BE2C (cell line): ENCODE measurements at places on chromosomes 2 and 18.

DNA sequence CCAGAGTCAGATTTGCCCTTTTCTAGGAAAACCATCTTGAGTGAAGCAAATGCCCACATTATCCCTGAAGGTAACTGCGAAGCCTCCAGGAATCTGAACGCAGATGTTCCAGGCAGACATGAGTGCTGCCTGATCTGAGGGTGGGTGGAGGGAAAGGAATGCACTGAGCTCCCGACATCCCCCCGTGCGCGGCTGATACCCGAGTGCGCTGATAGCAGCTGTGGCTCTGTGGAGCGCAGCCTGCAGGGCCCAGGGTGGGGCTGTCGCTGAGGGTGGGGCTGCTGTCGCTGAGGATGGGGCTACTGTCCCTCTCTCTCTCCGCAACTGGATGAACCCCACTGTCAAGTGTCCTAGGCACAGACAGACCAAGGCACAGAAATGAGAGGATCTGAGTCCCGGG, 82.4 kb downstream of the GFPT1 start:
- DNase-seq, result no peak

GRCh38 chr2:216221811-216222210, 112.7 kb downstream of the XRCC5 start:
- no peak for DNase-seq

DNA sequence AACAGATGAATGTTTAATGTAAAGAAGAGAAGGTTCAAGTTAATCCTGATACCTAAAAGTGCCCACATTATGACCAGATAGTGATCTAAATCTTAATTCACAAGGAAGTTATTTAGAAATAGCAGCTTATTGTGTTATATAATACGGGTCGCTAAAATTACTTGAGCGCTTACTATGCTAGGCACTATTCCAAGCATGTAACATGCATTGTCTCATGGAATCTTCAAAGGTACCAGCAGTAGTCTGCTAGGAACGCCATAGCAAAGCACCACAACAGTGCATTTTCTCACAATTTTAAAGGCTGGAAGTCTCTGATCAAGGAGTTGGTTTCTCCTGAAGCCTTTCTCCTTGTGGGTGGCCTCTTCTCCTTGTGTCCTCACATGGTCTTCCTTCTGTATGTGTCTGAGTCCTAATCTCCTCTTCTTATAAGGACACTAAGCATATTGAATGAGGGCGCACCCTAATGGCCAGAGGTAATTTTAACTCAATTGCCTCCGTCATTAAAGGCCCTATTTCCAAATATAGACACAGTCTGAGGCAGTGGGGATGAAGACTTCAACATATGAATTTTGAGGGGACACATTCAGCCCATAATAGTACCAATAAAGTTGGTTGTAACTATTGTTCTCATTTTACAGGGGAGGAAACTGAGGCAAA, 118.4 kb downstream of the LRRC30 start:
- no peak for DNase-seq

GRCh38 chr18:6994771-6995430, 122.7 kb downstream of the LAMA1 start:
- no peak for DNase-seq

GRCh38 chr2:48531141-48531648, 1.2 kb downstream of the STON1 start:
- peak; percentile 10 for DNase-seq

GRCh38 chr2:25651066-25651465, 22.3 kb downstream of the DTNB start:
- DNase-seq, result no peak

- no peak for DNase-seq
Observed at GRCh38 chr2:141641462-141641861, 489.4 kb downstream of the LRP1B start.

GRCh38 chr18:12907258-12907925, 23.4 kb upstream of the PTPN2 start:
- DNase-seq, result no peak

DNA sequence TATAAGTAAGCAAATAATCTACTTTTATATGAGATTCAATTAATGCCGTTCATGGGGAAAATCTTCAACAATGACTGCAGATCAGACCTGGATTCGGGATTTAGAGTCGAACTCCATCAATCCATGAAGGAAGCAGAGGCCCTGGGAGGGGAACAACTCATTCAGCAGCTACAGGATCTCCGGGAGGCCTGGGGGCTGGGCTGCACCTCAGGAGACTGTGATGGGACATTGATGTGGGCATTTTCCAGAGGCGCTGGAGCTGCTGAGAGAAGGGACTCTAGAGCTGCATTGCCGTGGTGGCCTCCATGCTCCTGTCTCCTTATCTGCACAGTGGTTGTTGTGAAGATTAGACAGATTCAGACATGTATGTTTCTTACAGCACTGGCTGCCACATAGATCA, 76.9 kb downstream of the MYT1L start:
- no peak for DNase-seq

GRCh38 chr2:210527286-210527685, 29.1 kb upstream of the CPS1 start:
- no peak for DNase-seq

GRCh38 chr18:12819841-12820240, 64.2 kb downstream of the PTPN2 start:
- no peak for DNase-seq
